Activated T-cell treated with anti-CD3 and anti-CD28 coated beads, Interleukin-2, amount 50 U/mL, for 48 hours (primary cell): ENCODE measurements at places on chromosomes 7 and 10.

- peak; percentile 35 for DNase-seq
Observed at GRCh38 chr7:7719236-7719635, 829 bp upstream of the RPA3 start.

DNA sequence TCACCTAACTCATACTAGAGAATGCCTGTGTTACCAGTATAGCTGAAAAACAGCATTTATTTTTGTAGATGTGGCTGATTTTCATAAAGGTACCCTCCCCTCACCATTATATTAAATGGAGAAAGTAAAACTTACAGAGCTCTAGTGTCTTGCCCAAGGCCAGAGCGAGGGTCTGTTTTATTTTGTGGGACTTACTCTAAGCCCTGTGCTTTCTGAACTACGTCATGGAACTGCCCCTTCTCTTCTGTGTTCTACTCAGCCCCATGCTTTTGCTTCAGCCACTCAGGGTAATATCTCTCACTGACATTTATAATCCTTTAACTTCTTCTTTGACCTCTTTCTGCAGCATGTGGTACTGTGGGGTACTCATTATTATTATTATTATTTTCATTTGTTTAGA lies 10.3 kb upstream of the ZNF786 start:
- no peak for DNase-seq

- DNase-seq, result no peak
Observed at GRCh38 chr7:51234139-51234538, 82.5 kb downstream of the COBL start.

- DNase-seq, result no peak
Observed at GRCh38 chr10:127302343-127302742, 106.0 kb upstream of the INSYN2A start.

DNA sequence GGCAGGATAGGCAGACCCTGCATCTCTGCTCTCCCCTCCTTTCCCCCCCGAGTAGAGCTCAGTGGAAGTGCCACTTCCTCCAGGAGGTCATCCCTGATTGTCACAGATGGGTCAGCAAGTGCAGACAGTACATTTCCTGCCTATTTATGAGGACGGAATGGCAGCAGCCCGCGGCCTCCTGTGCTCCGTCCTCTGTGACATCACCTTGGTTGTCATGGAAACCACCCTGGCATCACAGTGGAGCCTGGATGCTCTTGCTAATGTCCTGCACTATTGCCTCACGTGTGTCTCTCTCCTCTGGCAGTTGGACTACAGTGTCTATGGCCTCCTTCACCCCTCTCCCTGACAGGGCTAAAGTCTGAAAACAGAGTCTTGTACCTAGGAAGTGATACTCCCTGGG lies 148.6 kb downstream of the SH3PXD2A start:
- no peak for DNase-seq

GRCh38 chr7:158959021-158959717 lies 102.8 kb downstream of the DYNC2I1 start:
- no peak for DNase-seq

- DNase-seq, result no peak
Observed at GRCh38 chr10:71381611-71382010, 15.1 kb upstream of the CDH23 start.

DNA sequence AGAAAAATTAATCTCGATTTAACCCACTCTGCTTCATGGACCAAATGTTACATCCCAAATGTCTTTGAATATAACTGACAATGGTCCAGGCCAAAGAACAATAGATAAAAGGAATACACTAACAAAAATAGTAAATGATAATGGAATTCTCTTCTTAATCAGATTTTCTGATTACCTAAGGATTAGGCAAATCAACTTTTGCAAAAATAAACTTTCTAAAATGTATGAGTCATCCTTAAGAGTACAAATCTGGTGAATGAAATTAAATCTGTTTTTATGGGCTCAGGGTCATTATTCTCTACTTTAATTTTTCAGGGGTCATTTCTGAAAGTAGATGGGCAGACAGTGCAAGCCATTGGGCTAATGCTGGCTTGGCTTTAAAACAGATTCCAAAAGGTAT lies 102.1 kb upstream of the FAM13C start:
- DNase-seq, result no peak

- DNase-seq, result no peak
Observed at GRCh38 chr10:49286686-49287085, 12.3 kb upstream of the C10orf71 start.

GRCh38 chr10:75117995-75118394 lies 6.5 kb downstream of the SAMD8 start:
- no peak for DNase-seq

DNA sequence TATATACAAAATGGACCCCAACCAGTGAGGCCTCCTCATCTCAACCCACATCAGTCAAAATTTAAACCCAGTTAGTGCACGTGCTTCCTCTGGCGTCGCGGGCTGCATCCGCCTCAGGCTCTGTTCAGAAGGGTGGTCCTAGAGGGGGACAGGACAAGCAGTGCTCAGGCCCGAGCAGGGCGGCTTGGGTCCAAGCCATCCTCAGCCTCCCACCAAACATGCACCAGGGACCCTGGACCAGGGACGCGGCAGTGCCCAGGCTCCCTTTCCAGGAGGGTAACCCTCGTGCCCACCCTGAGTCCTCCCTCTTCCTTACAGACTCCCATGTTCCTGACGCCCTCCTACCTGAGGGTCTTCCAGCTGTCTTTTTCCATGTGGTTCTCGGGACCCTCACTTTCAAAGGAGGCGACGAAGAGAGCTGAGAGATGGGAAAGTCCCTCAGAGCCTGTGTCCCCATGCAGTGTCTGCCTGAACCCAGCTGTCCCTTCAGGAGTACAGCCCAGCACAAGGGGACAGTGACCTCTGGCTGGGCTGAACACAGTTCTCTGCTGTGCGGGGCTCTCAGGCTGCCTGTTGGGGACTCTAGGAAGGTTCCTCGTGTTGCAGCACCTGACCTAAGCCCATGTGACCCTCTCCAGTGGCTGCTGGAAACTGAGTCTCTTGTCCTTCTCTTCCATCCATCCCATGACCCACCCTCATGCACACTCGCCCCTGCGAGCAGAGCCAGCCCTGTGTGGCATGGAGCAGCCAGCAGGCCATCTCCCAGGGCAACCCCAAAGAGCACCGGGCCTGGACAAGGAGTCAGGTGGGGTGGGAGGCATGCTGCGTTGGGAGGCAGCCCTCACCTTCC lies 58.1 kb downstream of the CSGALNACT2 start:
- no peak for DNase-seq

- DNase-seq, result no peak
Observed at GRCh38 chr10:108755646-108756045, 1167.7 kb downstream of the XPNPEP1 start.

DNA sequence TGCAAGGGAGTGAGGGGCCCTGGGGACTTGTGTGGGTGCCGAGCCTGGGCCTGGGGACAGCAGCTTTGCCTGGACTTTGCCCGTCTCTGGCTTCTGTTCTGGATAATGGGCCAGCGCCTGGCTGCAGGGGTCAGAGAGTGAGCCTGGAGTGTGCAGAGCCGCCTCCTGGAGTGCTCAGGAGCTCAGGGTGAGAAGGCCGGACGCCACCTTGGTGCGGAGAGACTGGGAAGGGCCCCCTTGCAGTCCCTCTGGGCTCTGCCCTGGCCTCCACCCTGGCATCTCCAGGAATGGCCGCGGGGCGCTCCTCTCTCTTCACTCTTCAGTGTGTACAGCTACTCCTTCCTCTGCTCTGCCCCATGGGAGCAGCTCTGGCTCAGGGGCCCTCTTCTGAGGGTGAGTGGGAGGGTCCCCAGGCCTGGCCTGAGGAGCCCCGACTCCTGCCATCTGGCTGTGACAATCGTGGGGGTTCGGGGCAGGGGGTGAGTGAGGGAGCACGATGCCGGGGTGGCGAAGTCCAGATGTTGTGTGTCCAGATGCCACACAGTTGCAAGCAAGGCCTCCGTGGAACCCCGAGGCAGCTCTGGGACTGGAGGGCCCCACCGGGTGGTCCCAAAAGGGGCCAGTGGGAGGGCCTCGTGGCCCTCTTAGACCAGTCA lies 187.1 kb downstream of the DNAJB6 start:
- peak; percentile 9 for DNase-seq

- no peak for DNase-seq
Observed at GRCh38 chr7:134927723-134928122, 58.6 kb upstream of the AGBL3 start.

DNA sequence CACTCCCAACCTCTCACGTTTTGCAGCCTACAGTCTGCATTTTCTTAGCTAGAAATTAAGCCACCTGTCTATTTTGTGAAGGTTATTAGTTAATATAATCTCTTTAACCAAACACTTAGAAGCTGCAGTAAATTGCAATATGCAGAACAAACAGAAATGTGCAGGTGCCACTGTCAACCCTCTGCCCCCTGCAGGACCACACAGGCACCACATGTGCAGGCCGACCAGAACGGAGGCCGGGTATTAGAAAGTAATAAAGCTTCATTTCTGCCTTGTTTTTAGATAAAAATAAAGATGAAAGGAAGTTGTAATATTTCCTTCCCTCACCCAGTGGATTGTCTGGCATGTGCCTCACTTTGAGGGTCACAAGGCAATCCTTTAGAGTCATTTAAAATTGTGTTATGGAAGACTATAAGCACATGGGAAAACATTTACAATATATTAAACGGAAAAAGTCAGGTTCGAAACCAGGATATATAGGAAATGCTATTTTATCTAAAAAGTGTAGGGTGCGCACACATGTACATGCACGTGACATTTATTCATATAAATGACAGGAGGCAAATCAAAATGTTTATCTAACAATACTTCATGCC lies 158.2 kb downstream of the ARHGAP12 start:
- peak; percentile 59 for DNase-seq

DNA sequence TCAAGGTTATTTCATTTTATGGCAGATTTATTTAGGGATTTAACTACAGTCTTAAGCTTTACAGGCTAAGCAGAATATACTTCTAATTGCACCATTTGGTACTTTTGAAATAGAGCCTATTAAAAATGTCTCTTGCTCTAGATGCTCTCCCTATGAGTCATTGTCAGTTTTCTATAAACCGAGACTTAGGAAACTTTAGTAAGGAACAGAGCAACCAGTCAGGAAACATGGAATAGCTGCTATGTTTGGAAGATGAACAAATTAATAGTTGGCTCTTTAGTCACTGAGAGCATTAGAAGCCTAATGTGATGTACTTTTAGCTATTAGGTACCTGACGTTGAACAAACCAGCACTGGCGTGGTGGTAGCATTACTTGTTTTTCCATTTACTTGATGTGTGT lies 35.3 kb downstream of the INPP5F start:
- DNase-seq, result no peak

DNA sequence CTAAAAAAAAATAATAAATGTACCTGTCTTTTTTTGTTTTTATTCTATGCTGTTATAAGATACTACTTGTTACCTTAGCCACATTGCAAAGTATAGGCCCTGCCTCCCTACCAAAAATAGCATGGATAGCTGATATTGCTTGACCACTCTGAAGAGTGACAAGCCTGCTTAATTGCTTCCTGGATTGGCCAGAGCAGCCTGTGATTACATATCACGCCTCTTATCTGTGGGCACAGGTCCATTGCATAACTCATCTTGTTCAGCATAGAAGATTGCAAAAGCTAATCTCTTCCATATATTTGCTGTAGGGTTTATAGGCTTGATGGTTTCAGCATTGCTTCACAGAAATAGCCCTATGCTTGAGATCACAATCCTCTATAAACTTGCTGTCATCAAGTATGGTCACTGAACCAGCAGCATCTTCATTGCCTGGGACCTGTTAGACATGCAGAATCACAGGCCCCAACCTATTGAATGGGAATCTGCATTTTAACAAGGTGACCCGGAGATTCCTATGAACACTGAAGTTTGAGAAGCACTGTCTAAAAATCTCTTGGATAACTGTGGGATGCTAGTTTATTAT lies 280.8 kb upstream of the CDC14C start:
- DNase-seq, result no peak

DNA sequence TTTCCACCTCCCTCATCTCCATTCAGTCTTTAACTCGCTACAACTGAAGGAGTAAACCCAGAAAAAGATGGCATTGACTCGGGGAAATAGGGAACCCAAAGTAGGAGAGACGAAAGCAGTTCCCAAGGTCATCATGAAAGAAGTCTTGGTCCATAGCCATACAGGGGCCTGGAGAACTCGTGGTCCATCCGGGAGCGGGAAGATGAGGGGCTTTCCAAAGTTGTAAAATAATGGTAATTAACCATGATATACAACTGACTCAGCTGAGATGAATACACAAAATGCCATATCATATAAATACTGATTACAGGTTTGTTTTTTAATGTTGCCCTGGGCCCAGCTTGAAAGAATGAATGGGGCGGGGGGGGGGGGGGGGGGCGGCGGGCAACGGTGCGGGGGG lies 32.3 kb downstream of the RBM17 start:
- DNase-seq, result no peak

DNA sequence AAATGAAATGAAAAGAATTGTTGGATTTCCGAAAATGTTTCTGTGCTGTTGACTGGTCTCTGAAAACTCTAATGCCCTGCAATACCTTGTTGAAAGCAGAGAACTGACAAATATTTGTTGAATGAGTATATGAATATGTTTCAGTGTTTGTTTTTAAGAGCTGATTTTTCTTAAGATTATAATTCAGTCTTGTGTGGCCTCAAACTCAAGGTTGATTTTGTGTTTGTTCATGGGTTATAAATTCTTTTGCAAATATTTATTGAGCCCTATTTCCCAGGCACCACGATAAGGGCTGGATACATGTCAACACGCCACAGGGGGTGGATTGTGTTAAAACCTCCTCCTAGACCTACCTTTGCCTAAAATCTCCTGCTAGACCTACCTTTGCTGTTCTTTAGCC lies 203.9 kb upstream of the PLPP4 start:
- no peak for DNase-seq

DNA sequence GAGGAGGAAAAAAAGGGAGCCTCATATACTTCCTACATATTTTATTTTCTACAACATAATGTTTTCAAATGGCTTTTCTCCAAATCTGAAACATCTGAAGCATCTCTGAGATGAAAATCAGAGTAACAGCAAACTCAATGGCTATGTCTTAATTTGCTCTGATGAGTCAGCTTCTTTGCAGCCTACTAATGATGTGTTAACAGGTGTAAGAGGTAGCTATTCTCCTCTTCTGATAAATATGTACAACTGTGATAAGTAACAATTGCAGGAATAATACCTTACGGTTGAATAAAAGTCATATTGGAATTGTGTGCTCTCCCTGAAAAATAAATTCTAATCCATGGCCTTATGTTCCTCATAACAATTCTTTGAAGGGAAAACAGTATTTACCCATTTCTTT lies 45.2 kb downstream of the GNAT3 start:
- no peak for DNase-seq

DNA sequence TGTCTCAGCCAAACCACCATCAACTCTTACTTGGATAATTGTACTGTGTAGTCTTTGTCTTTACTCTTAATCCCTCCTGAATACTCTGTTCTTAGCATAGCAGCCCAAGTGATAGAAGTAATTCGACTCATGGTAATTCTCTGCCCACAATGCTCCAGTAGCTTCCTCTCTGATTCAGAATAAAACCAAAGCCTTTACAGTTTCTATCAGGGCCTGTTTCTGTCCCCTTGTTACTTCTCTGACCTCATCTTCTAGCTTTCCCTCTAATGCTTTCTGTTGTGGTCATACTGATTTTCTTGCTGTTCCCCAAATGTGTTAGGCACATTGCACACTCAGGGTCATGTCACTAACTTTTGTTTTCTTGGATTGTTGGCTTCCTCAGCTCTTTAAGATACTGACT lies 8.0 kb downstream of the ZNF518A start:
- no peak for DNase-seq
